Stimulated activated CD8-positive, alpha-beta memory T cell treated with anti-CD3 and anti-CD28 coated beads, Interleukin-7, amount 100 ng/mL, for 1 hour (primary cell): ENCODE measurements at places on chromosomes 2 and 18.

DNA sequence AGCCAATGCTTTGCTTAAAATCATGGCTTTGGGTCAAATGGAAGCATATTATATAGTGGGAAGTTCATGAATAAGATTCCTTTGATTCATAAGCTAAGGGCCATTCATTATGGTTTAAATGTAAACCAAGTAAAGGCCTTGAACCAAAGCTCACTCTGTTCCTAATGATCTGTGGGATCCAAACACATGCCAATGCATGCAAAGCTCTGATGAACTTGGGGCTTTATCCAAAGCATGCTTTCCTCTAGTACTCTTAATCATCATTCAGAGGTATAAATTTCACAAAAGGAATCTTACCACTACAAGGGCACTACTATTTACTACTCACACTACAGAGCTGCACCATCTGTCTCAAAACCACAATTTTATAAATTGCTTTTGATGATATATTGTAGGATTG is 102.8 kb upstream of the RBMS1 start:
- no peak for DNase-seq

GRCh38 chr18:62460851-62461300 is 61.9 kb upstream of the ZCCHC2 start:
- DNase-seq = no peak

DNA sequence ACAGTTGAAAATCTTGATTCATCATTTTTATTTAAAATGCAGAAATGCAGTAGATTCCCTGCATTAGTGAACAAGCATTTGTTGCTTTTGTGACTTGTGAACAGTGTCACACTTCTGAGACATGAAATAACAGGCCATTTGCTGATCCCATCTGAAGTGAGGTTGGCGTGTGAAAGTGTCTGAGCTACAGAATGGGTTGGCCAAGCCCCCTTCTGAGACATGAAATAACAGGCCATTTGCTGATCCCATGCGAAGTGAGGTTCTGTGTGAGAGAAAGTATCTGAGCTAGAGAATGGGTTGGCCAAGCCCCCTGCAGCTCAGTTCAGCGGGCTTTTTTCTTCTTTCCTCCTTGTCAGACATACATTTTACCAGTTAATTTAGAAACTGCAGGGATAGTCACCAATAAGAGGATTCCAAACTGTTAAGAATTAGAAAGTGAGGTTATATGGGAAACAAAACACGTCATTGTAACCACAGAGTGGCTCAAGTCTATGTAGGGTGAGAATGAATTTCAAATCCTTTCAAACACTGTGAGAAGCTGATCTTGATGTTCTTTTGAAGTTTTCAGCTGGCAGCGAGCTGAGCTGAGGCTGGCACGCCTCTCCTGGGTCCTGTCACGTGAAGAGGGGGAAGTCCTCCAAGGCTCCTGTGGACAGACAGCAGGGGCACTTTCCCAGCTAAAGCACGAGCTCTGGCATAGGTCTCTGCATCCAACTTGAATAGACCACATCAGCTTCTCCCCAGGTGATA is 339.2 kb upstream of the SALL3 start:
- no peak for DNase-seq

DNA sequence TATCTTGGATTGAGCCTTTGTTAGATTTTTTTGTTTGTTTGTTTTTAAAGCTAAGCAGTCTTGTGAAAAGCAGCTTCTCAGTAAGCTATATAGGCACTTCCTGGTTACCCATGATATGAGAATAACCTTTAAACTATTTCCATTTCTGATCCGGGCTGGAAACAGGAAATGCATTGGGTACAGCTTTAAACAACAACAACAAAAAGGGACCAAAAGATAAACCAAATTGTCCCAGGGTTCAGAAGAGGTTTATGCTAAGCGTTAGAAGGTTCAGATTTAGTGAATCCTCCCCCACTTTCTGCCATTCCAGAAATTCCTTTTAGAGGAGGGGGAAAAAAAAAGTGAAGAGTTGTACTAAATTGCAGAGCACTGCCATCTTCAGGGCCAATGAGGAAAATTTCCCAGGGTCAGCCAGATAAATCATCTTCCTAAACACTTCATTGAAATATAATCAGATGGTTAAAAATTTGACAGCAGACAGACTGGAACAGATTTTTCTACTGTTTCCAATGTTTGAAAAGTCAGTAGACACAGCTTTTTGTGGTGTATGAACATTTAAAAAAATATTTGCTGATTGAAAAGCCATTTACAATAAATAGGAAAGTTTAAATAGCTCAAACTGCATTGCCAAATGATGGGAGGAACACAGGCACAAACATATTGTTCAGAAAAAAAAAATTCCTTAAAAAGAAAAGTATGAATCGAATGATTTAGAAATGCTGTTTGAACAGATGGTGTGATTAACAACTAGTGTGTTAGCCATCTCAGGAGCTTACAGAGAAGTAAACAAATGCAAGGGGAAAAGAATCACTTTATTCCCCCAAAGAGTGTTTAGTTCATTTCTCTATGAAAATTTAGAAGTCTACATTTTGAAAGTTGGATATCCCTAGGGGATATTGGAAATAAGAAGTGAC is 189.9 kb upstream of the TANK start:
- DNase-seq = no peak

- no peak for DNase-seq
Observed at GRCh38 chr2:76579911-76580310, 869.2 kb upstream of the GCFC2 start.

DNA sequence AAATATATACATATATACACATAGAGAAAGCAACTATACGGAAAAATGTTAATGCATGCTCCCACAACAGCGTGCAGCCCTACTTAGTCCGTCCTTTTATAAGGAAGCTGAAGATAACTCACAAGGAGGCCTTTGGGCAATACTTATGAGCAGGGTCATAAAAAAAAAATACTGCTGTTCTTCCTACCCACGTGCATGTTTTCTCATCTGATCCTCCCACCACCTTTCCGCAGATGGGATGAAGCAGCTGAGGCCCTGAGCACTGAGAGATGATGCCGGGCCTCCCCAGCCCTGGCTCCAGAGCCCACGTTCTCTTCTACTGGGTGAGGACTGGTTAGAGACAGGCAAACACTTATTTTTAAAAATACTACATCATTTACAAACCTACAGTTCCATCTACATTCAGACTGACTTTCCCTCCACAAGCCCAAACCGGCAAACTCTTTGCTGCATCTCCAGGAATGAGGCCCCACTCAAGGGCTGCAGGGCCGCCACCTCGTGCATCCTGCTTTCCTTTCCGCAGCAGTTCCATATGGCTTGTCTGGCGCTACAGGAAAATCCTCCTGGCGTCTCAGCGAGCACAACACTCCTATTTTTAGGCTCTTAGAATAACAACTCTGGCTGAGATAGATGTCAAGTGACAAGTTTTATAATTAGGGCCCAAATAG is 41.6 kb downstream of the TBC1D8 start:
- no peak for DNase-seq

- DNase-seq = no peak
Observed at GRCh38 chr2:164746713-164747112, 94.9 kb downstream of the COBLL1 start.

GRCh38 chr2:180364719-180365118 is 357.6 kb upstream of the CWC22 start:
- no peak for DNase-seq

GRCh38 chr2:201643216-201643890 is at the start of gene TMEM237:
TMEM237 (minus strand) TSS chr2:201643503; CDS start chr2:201643400, 103 bp downstream.
- no peak for DNase-seq

GRCh38 chr2:26521054-26521912 is 43.4 kb upstream of the OTOF start:
- no peak for DNase-seq

GRCh38 chr18:6593142-6593885 is 136.2 kb upstream of the ARHGAP28 start:
- no peak for DNase-seq

DNA sequence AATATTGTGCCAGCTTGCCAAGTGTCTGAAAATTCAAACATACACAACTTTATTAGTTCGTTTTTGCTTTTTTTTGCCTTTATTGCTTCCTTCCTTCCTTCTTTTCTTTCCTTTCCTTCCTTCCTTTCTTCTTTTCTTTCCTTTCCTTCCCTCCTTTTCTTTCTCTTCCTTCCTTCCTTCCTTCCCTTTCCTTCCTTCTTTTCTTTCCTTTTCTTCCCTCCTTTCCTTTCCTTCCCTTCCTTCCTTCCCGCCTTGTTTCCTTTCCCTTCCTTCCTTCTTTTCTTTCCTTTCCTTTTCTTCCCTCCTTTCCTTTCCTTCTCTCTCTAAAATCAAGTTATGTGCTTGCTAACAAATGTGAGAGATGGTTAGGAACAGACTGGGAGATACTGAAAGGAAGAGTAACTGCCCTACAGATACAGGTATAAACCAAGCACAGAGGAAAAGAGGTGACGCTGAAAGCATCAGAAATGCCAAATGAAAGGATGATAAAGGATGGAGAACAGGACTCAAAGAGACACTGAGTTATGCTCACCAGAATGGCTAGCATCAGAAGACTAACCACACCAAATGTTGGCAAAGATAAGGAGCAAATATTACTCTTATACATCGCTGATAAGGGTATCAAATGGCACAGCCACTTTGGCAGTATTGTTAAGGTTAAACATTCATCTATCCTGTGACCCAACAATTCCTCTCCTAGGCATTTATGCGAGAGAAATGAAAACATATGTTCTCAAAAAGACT is 151.6 kb downstream of the MREG start:
- no peak for DNase-seq

DNA sequence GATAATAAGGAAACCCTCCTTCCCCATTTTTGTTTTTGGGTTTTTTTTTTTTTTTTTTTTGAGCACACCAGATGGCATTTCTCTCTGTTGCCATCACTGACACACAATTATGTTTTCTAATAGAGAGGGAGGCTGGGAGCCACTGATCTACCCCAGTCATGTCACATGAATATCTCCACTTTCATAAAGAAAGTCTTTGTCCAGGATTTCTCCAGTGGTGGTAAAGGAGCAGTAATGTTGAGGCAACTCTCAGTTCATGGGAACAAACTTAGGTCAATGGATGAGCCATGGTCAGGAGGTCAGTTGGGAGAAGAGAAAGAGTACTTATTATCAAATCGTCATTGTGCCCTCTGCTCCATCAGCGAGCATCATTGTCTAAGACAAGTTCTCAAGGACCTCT is 603.7 kb downstream of the ARHGAP15 start:
- no peak for DNase-seq

- DNase-seq = no peak
Observed at GRCh38 chr2:143808166-143808565, 678.9 kb downstream of the ARHGAP15 start.

DNA sequence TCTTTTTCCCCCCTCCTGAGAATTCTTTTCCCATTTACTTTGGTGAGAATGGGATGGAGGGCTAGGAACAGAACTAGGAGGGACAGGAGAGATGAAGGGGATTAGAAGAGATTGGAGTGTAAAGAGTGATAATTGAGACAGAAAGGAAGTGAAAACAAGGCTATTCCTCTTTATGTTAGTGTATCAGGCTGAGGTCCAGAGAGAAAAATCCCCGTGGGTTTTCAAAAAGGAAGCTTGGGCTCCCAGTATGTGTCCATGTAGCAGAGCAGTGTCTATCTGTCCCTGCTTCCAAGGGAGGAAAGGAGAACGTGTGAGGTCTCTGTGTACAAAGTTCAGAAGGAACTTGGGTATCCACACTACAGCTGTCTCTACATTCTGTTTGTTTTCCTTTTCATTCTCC is 59.9 kb upstream of the KCNE4 start:
- DNase-seq = no peak

- DNase-seq = no peak
Observed at GRCh38 chr2:84459944-84460429, 907 bp upstream of the SUCLG1 start.

DNA sequence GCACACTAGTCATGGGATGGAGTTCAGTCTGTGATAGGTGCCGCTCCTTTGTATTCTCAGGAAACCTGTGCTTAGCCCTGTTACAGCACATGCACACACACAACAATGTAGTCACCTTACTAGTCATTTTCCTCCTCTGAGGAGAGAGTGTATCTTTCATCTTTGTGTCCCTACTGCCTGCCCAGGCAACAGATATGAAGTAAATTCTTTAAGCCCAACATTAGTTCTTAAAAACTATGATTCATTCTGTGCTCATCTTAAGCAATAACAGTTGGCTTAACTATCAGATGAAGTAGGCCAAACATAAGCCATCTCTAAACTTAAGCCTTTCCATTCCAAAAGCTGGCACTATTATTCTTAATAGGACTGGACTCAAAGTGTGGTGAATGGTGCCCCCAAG is 186.5 kb downstream of the LNPK start:
- no peak for DNase-seq

- no peak for DNase-seq
Observed at GRCh38 chr2:150486539-150487484, 655 bp downstream of the RND3 start.

GRCh38 chr18:48154828-48155227 is 224.4 kb upstream of the SMAD2 start:
- no peak for DNase-seq

DNA sequence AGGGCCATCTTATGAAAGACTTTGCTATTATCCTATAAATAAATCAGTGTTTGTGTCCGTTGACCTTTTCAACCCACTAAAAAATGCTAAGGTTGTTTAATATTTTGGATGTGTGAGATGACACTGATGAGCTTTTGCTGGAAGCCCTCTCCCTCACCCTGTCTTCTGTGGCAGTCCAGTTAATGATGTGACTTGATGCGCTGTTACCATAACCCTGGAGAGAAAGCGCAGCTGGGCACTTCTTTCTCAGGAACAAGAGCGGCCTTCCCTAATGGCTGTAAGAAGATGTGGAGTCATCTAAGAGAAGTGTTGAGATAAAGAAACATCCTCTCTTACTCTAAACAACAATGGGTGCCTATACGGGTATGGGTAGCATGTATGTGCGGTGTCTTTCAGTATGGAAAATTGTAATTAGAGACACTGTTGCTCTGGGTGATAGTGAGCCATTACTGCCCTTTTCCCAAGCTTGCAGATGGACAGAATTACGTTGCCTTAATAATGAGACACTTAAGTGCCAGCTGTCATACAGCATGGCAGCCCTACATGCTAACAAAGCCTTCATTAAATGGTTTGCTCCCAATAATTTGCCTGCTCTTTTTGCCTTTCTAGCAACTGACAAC is 165.6 kb upstream of the NABP1 start:
- no peak for DNase-seq

DNA sequence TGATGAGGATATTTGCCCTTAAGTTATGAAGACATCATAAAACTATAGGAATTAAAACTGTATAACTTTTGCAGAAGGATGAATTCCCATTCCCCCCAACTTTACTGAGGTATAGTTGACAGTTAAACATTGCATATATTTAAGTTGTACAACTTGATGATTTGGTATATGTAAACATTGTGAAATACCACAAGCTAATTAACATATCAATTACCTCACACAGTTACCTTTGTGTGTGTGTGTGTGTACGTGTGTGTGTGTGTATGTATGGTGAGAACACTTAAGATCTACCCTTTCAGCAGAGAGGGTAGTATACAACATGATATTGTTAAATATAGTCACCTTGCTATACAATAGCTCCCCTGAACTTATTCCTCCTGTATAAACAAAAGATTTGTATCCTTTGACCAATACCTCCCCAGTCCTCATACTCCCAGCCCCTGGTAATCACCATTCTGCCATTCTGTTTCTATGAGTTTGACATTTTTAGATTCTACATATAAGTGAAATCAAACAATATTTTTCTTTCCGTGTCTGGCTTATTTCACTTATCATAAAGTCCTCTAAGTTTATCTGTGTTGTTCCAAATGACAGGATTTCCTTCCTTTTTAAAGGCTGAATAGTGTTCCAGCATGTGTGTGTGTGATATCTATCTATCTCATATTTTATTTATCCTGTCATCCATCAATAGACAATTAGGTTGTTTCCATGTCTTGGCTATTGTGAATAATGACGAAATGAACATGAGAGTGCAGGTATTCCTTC is 48.2 kb upstream of the FAM136A start:
- DNase-seq = no peak
